ENCODE measurements at places on chromosomes 5 and 9. TPM values are rescaled to one million over a fixed set of nuclear protein-coding genes. Genes with fewer than 3 reads are reported as not detected.

CCL27 gene
- 0.34 TPM for total RNA-seq

FCHO2 gene
- 21.4 TPM for total RNA-seq

STING1 gene
- total RNA-seq = 11.2 TPM

RGMB gene
- 18.0 TPM for total RNA-seq

TMEM252 gene
- total RNA-seq = not detected

PTBP3 gene
- 88.5 TPM for total RNA-seq

PCDHGB4 gene
- total RNA-seq = 3.1 TPM

NUTM2G gene
- not detected for total RNA-seq

CARD9 gene
- 1.2 TPM for total RNA-seq

C5orf46 gene
- total RNA-seq = not detected

ZBTB26 gene
- 5.1 TPM for total RNA-seq

PCDHAC2 gene
- total RNA-seq = 25.5 TPM

EGFL7 gene
- total RNA-seq = 16.2 TPM

CYLC2 gene
- total RNA-seq = not detected

SHC3 gene
- total RNA-seq = under 0.01 TPM

TOR4A gene
- total RNA-seq = 14.7 TPM

PCDH1 gene
- 121 TPM for total RNA-seq
